Aortic smooth muscle cell (primary cell): ENCODE measurements at places on chromosomes 16 and 17. TPM values are rescaled to one million over a fixed set of nuclear protein-coding genes. Genes with fewer than 3 reads are reported as not detected.

KRT24 gene
- total RNA-seq, result not detected in 2 replicates

ITGAL gene
- total RNA-seq, result under 0.01 TPM in 2 replicates

FKBP10 gene
- 354 and 420 TPM in 2 replicates for total RNA-seq

MAZ gene
- total RNA-seq, result 141 and 150 TPM in 2 replicates

C16orf96 gene
- not detected in 2 replicates for total RNA-seq

SECTM1 gene
- total RNA-seq, result 4.4 and 5.5 TPM in 2 replicates

KRTAP4-2 gene
- total RNA-seq, result not detected in 2 replicates

ZPBP2 gene
- total RNA-seq, result not detected in 2 replicates

TMC7 gene
- 0.87 and 1.1 TPM in 2 replicates for total RNA-seq

CSF3 gene
- total RNA-seq, result not detected in 2 replicates

KRTAP29-1 gene
- not detected in 2 replicates for total RNA-seq

IL17C gene
- total RNA-seq, result not detected in 2 replicates

NOD2 gene
- under 0.01 and 0.06 TPM in 2 replicates for total RNA-seq

HAS3 gene
- total RNA-seq, result 0.37 and 0.66 TPM in 2 replicates

MYH1 gene
- total RNA-seq, result not detected in 2 replicates

FOXN1 gene
- total RNA-seq, result not detected in 2 replicates

ADAMTS18 gene
- 0.19 and 1.5 TPM in 2 replicates for total RNA-seq

DNAAF8 gene
- 1.1 and 1.3 TPM in 2 replicates for total RNA-seq

CTNS gene
- 12.4 and 19.2 TPM in 2 replicates for total RNA-seq

KRTAP1-5 gene
- total RNA-seq, result not detected in 2 replicates

TAT gene
- not detected in 2 replicates for total RNA-seq

SLC22A31 gene
- total RNA-seq, result 0.13 and 0.25 TPM in 2 replicates

HOXB1 gene
- not detected in 2 replicates for total RNA-seq

RHBDF2 gene
- total RNA-seq, result 3.3 and 3.4 TPM in 2 replicates

CD300E gene
- not detected in 2 replicates for total RNA-seq

PRKCA gene
- total RNA-seq, result 16.1 and 22.4 TPM in 2 replicates

TMC8 gene
- not detected in 2 replicates for total RNA-seq

TNFRSF17 gene
- total RNA-seq, result not detected in 2 replicates

KRTAP16-1 gene
- not detected in 2 replicates for total RNA-seq

SEPTIN1 gene
- total RNA-seq, result 0.06 and 0.13 TPM in 2 replicates

ABCC12 gene
- not detected in 2 replicates for total RNA-seq

ACOX1 gene
- total RNA-seq, result 63.0 and 69.9 TPM in 2 replicates

CCL17 gene
- total RNA-seq, result not detected in 2 replicates
